Thoracic aorta (tissue), 2 donors: ENCODE measurements at places on chromosomes 12 and 14. TPM values are rescaled to one million over a fixed set of nuclear protein-coding genes. Genes with fewer than 3 reads are reported as not detected.

- DNase-seq: no peak
Observed at GRCh38 chr14:50773632-50774541, 57.1 kb downstream of the NIN start.

- no peak for DNase-seq
Observed at GRCh38 chr12:111368291-111368787, 556 bp downstream of the PHETA1 start.

Gene C12orf54
- not detected for total RNA-seq

- DNase-seq: no peak
Observed at GRCh38 chr14:100330388-100330931, 7.3 kb downstream of the SLC25A47 start.

Gene CLEC1B
- not detected for total RNA-seq

- DNase-seq: no peak
Observed at GRCh38 chr14:105315211-105315721, 718 bp downstream of the PACS2 start.

DNA sequence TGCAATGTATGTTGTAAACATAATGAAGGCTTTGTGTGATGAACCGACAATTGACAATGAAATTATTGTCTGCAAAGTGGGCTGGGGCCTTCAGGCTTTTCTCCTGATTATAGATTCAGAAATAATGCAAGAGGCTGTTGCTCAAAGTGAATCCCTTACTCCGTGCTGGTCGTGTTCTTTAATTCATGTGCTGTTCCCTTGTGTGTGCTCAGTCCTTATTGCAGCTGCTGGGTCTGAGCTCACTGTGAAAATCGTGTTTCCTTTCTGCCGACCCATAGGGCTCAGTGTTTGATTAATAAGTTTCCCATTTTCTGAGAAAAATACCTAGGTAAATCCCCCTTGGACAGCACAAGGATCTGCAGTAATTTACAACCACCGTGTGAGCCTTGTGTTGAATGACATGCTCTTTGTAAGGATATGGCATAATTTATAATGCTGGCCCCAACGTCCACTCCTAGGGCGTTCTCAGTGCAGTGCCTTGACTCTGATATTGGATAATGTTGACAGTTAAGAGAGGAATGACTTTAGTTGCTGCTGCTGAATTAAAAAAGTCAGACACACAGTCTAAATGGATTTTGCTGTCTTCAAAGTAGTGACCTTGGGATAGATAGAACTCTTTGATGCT is 81.6 kb downstream of the RGS6 start:
- DNase-seq: no peak

- DNase-seq: no peak
Observed at GRCh38 chr12:121239351-121240061, 29.6 kb downstream of the P2RX4 start.

DNA sequence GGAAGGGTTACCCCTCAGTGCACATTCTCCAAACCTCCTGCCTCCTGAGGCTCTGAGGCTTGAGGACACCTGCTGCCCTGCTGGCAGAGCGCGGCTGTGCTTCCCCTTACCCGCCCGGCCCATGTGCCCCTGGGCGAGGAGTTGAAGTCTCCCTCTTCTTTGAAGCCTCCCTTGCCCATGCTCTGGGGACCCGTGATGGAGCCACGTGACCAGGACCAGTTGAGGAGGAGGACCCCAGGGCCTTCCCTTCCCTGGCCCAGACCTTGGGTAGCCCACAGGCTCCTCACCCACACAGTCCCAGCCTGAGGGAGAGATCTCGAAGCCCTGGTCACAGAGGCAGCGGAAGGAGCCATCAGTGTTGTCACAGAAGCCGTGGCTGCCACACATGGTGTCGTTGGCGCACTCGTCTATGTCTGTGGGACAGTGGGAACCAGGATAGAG is 12.9 kb downstream of the ISCA2 start:
- DNase-seq: no peak

DNA sequence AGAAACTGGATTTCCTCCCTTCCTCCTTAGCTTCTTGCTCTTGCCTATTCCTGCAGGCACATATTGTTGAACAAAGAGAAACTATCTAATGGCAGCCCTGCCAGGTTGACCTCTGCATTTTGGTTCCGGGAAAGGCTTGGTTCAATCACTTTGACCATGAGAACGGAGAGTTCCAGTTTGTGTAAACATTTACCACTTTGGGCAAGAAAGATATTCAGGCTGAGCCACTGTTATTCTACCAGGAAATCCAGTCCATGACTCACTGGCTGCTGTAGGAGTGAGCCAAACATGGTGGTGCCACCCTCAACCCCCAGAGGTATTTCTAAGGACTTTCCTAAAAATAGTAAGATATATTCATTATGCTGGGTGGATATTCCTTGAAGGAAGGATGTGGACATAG is 242.2 kb upstream of the OR4E1 start:
- DNase-seq: no peak

Gene CISTR
- not detected for total RNA-seq

Gene OAS1
- 9.4 TPM for total RNA-seq

GRCh38 chr14:100075681-100076080 is 10.5 kb downstream of the EVL start:
- no peak for DNase-seq

- DNase-seq: no peak
Observed at GRCh38 chr12:90801776-90802175, 153.2 kb downstream of the CCER1 start.

DNA sequence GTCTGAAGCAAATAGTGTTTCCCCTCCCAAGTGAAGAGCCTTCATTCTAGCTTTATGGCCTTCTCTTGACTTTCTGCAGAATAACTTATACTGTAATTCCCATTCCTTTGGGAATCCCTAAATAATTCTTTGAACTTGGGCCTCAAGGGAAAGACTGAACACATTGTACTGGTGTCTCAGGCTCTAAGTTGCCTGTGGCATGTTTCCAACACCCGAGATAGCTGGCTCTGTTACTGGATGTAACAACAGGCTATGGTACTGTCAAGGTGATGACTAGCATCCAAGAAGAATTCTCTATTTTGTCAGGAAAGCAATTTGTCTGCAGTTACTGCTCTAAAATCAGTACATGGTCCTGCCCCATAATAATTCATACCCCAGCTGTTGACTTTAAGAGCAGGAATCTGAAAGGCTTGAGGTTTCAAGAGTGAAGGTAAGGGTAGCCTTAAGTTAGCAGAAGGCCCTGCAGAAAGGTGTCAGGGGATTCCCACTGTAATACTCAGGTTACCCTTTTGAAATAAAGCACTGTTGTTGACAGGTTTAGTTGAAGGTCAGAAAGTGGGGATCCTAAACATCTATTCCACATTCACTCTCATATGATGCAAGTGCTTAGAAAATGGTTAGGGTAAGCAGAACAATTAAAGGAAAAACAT is 5.2 kb downstream of the GPX2 start:
- no peak for DNase-seq

DNA sequence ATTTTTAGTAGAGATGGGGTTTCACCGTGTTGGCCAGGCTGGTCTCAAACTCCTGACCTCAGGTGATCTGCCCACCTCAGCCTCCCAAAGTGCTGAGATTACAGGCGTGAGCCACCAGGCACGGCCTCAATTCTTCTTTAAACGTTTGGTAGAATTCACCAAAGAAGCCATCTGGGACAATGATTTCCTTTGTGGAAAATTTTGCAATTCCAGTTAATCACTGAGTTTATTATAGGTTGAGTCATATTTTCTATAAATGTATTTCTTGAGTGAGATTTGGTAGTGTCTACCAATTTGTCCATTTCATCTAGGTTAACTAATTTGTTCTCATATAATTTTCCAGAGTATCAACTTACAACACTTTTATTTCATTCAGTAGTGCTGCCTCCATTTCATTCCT is 683.9 kb upstream of the TMEM132C start:
- DNase-seq: no peak

Gene TRPV4
- total RNA-seq: 5.7 TPM

Gene CCDC175
- total RNA-seq: not detected

GRCh38 chr12:72390146-72390545 is 118.0 kb downstream of the TRHDE start:
- no peak for DNase-seq
